ENCODE measurements at places on chromosomes 12 and 14.

GRCh38 chr12:76024102-76024781, 7.3 kb downstream of the PHLDA1 start:
- DNase-seq: no peak

GRCh38 chr14:22980672-22981089, 1.7 kb downstream of the AJUBA start:
- DNase-seq: no peak

DNA sequence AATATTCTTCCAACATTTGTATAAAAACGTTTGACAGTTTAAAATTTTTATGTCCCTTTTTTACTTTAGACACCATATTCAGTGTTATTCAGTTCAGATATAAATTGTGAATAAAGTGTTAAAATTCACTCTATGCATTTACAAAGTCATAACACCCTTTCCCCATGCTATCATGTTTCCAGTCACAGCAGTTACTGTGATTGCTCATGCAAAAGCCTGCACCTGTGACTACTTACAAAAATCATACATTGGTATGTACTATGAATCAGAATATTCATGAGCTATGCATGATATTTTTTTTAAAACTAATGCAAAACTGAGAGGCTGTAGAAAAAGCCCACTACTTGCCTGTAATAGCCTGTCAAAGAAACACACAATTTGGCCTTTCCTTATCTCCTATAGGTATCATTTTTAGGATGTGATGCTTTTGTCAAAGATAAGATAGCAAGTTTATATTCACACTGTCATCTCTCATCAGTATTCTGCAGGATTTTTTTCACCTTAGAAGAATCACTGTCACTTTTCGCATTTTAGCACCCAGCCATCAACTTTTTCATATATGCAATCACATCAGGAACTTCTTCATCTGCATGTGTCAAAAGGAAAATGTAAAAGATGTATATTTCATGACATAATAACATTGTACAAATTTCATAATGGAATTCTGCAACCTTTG, 443.2 kb downstream of the C12orf50 start:
- no peak for DNase-seq

GRCh38 chr14:40447017-40447416, 1014.8 kb upstream of the FBXO33 start:
- no peak for DNase-seq

DNA sequence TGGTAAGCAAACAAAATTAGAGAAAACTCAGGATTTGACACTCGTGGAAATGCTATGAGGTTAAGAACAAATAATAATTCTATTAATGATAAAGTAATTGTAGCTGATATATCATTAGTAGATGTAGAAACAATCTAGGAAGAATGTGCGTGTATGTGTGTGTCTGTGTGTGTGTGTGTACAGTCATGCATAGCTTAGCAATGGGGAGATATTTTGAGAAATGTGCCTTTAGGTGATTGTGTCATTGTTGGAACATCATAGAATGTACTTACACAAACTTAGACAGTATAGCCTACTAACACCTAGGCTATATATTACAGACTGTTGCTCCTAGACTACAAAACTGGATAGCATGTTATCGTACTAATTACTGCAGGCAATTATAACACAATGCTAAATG, 5.3 kb downstream of the CLEC2A start:
- DNase-seq: no peak

- no peak for DNase-seq
Observed at GRCh38 chr14:87081004-87081403, 912.0 kb downstream of the GALC start.

DNA sequence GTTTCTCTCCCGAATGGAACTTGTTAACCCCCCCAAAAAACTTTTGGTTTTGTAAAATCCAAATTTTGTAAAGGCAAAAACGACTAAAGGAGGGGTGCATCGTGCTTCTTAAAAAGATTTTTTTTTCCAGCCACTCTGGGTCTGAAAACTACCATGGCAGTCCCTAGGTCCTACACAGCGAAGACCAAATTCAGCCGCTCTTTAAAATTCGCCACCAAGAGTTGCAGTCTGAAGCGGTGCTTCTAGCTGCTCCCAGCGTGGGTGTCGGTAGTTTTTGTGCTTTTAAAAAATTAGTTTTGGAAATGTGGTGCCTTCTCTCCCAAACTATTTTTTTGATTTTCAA, 873 bp upstream of the GSC start:
- DNase-seq: no peak

DNA sequence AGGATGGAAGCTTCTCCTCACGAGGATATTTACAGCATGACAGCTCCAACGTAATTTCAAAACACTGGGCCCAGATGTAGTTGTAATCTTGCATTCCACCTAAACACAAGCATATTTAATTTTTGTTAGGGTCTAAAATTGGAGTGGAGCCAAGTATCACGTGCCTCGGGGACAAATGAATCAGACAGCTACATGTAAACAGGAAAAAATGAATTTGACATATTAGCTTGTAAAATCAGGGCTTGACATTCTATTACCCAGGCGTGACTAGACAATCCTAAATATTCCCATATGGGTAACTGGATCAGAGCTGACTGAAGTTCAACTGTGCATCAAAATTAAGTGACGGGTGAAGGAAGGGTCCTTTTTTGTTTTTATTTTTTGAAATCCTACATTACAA, 59.0 kb downstream of the MDM2 start:
- DNase-seq: no peak

Measured in activated T-cell treated with anti-CD3 and anti-CD28 coated beads for 1 hour (primary cell).